ENCODE measurements at places on chromosomes 16 and 17.
A peak's percentile ranks its signal among the peaks of the same experiment; 100 is the strongest.

DNA sequence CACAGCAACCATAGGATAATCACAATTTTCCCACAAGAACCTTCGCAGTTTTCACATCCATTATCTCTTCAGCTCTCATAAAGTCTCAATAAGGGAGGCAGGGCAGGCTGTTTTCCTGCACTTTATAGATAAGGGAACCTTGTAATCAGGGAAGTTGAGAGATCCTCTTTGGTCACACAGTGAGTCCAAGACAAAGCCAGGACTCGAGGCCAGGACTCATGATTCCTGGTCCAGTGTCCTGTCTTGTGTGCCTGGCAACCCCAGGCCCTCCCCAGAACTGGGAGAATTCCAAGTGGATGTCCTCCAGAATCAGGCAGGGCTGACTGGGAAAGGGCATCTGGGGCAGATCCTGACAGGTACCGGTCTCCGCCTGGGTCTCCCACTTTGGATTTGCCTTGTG is 23.1 kb upstream of the PHF12 start:
- DNase-seq, result no peak

GRCh38 chr17:81039096-81039495 is 4.1 kb downstream of the BAIAP2 start:
- no peak for DNase-seq

DNA sequence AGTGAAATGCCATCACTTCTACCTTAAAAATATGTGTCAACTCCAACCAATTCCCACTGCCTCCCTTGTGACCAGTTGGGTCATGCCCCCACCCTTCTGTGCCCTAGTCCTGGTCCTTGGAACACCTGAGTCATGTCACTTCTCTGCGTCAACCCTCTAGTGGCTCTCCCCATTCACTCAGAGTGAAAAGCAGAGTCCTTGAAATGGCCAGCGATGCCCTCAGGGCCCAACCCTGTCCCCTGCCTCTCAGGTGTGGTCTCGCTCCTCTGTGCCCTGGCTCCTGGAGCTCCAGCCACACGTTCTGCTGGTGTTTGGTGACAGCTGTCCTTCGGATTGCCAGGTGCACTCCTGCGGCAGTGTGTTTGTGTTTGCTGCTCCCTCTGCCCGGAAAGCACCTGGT is 89.2 kb downstream of the SPECC1 start:
- no peak for DNase-seq

- DNase-seq, result no peak
Observed at GRCh38 chr17:45841883-45842525, 2.7 kb upstream of the SPPL2C start.

- DNase-seq, result no peak
Observed at GRCh38 chr16:3798838-3799237, 81.5 kb upstream of the TRAP1 start.

- DNase-seq, result no peak
Observed at GRCh38 chr16:24854607-24855171, 8.9 kb downstream of the SLC5A11 start.

- no peak for DNase-seq
Observed at GRCh38 chr16:66857437-66857836, 13.2 kb downstream of the CA7 start.

- no peak for DNase-seq
Observed at GRCh38 chr16:18839555-18839954, 38.2 kb upstream of the ARL6IP1 start.

GRCh38 chr17:27306276-27306835 is 12.4 kb downstream of the WSB1 start:
- no peak for DNase-seq

DNA sequence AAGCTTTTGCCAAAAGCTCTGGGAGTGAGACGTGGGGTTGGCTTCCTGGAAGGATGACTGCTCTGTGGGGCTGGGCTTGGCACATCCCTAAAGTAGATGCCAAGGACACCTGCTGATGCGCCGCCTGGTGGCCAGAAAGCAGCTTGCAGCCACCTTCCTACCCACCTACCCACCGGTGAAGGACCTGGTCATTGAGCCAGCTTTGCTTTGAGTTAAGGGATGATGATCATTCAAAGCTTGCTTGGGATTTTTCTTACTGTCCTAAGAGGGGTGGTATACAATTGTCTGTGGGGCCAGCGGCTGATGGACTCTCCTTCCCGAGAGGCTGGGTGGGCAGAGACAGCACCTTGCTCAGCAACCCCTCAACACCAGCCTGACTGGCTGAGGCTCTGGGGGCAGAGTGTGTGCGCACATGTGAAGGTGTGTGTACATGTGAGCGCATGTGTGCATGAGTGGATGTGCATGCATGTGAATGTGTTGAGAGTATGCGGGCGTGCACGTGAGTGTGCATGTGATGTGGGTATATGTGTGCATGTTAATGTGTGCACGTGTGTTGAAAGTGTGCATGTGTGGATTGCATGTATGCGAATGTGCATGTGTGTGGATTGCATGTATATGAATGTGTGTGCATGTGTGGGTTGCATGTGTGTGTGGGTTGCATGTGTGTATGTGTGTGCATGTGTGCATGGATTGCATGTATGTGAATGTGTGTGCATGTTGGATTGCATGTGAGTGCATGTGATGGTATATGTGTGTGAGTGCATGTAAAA is 18.6 kb downstream of the C1QTNF1 start:
- DNase-seq, result peak; percentile 71

DNA sequence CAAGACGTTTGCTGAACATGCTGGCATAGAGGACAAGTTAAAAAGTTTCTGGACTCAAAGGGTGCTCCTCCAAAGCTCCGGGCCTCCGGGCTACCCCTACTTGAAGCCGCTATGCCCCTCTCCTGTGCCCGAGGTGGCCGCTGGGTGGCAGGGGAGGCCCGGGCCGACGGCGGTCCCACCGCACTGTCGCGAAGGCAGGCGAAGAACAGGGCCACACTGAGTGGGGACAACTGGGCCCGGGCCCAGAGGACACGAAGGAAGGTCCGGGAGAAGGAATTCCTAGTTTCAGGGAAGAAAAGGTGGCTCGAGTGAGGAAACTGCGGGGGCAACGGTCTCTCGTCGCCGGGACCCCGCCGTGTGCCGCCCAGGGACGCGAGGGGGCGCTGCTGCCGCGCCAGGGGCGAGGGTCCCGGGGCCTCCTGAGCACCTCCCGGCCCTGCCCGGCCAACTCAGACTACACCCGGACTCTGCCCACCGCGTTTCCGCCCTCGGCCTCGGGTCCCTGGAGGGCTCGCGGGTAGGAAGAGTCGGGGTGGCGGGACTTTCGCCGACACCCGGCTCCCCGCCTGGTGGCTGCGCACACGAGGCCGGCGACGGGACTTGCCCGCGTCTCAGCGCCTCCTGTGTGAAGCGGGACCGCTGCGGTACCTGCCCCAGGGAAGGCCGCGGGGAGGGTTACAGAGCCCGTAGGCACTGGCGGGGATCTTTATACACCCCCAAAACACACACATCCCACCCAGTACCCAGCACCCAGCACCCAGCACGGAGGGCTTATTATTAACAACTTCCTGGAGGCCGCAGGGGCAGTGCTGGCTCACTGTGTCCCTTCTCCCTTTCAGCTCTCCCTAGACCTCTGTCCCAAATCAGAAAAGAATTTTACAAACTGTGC is 772 bp upstream of the CHCT1 start:
- DNase-seq, result peak; percentile 80

- no peak for DNase-seq
Observed at GRCh38 chr16:2783581-2784357, 3.6 kb downstream of the PRSS33 start.

DNA sequence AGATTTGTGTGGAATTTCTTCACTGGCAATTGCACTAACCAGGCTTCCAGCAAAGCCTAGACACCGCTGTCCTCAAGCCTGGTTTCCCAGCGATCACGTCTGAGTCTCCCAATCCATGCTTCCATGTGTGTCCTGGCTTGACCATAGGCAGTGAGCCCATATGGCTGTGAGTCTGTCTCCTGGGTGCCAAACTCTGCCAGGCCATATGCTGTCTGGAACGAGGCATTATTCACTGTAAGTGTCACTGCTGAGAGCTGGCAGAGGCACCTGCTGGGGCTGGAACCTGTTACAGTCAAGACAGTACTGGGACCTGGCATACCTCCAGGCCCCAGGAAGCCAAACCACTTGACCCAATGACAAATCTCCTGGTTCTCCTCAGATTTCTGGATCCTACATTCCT is 60.4 kb downstream of the HS3ST2 start:
- no peak for DNase-seq

DNA sequence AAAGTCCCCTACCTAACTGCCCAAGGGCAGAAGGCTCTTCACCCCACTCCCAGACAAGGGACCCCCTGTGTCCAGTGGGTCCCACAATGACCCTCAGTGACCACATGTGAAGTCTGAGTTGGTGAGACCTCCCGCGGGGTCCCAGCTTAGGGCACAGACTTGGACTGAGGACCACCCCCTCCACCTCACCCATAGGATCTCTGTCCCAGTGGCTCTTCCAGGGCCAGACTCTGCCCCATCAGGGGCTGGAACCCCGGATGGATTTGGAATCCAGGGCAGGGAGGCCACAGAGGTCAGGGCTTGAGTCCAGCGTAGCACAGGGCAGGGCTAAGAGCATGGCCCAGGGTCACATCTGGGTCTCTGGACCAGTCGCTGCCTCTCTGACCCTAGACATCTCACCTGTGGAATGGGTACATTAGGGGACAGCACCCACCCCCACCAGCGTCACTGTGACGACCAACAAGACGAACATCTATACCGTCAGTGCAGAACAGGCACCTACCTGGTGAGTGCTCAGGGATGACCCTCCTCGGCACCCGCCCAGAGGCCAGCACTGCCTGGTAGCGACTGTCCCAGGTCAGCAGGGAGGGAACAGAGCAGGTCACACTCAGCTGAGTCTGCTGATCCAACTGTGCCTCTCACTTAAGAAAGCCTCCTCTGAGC is 37.7 kb downstream of the TNFRSF13B start:
- no peak for DNase-seq

- DNase-seq, result no peak
Observed at GRCh38 chr16:51430716-51431369, 279.8 kb upstream of the SALL1 start.

DNA sequence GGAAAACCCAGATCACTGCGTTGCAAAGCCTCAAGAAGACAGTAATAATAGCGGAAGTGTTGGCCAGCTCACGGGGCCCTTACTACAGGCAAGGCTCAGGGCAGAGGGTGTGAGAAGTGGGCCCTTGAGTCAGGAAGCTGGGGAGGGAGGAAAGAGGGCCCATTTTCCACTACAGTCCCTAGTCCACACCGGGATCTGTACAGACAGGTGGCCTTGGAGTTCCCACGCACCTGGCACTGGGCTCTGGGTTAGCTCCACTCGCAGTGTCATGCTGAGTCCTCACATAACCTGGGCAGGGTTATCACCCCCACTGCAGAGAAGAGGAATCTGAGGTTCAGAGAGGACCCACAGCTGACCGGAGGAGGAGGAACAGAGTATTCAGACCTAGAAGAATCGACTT is 16.8 kb upstream of the MTSS2 start:
- no peak for DNase-seq

DNA sequence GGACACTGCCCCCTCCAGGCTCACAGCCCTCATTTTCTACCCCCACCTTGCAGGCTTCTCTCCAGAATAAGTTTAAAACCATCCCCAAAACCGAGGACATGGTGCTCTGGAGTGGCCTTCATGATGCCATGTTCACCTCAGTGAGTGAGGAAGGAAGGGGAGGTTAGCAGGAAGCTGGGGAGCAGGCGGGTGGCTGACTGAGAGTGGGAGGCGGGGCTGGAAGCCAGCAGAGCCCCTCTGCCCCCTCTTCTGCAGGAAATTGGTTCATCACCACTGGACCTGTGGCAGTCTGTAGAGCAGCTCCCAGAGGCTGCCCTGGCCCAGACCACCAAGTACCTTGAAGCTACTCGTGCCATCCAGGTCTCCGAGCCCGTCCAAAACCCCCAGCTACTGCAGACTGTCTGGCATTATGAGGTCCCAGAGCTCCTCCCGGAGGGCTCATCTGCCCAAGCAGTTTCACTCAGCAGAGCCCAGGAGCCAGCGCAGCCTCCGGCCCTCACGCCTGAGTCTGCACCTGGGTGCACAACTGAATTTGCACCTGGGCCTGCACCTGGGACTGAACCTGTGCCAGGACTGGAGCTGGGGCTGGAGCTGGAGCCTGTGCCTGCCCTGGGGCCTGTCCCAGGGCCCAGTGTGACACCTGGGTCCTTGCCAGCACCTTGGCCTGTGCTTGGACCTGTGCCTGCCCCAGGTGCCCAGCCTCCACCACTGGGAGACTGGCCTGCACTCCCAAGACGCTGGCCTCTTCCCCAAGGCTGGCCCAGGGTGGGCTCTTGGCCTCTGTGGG is 19.0 kb downstream of the C16orf96 start:
- no peak for DNase-seq

- peak; percentile 77 for DNase-seq
Observed at GRCh38 chr17:49880291-49881053, 32.6 kb upstream of the TAC4 start.

DNA sequence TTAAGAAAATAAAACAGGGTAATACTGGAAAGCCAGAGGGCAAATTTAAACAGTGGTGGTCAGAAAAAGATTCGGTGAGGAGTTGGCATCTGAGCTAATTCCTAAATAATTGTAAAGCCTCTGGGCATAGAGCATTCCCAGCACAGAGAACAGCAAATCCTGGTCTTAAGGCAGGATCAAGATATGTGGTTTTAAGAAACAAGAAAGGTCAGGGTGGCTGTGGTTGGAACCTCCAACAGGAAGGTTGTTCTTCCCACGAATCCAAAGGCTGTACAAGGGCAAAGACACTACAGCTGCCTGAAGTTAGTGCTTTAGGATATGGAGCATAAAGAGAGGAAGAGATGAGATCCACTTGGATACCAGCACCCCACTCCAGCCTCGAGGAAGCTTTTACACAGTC is 114.6 kb downstream of the ZNF18 start:
- no peak for DNase-seq

GRCh38 chr16:68768771-68769170 is 31.7 kb downstream of the CDH1 start:
- no peak for DNase-seq

DNA sequence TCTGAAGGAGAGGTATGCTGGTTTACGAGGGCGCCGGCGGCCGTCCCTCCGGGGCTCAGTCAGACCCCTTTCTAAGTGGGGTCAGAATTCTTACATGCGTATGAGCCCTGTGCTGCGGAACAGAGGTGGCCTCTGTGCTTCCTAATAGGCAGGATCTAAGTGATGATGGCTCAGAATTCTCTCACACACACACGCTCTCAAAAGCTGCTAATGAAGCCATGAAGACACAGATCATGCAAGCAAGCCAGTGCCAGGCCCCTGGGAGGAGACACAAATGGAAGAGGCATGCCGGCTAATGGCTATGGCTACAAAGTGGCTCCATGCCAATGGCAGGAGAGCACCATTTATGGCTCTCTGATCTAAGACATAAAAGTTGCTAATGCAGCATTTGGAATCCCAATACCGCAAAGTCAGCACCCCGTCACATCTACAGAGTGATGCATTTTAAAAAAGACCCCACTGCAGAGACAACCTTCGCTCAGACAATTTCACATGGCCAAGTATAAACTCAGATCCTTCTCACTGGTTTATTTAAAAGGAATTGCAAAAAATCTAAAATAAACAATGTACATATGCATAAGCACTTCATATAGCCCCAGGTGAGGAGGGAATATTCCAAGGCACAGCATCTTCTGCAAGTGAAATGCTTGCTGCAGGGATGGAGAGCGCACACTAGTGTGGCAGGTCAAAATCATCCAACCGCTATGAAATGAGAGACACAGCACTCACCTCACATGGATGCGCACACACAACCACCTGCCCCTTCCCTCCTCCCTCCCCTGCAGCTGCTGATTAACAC is 24.5 kb downstream of the NPLOC4 start:
- no peak for DNase-seq
